ENCODE measurements at places on chromosomes 3 and 15.

DNA sequence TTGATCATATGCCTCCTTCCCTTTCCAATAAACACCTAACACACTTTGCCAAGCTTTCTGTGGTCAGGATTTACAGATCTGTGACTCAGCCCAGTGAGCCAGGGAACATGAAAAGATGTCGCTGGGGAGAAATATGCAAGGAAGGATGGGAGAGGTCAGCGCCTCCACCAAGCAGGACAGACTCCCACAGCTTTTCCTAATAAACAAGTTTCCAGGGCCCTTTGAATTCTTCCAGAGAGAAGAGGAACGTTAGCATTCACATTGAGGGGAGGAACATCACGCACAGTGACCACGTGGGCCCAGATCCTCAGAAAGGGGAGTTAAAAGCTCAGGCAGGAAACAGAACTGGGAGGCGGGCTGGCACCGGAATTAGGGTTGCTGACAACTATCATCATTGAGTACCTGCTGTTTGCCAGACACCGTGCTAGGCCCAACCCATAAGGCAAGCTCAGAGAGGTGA is 33.3 kb upstream of the MRPS22 start:
- DNase-seq: no peak

DNA sequence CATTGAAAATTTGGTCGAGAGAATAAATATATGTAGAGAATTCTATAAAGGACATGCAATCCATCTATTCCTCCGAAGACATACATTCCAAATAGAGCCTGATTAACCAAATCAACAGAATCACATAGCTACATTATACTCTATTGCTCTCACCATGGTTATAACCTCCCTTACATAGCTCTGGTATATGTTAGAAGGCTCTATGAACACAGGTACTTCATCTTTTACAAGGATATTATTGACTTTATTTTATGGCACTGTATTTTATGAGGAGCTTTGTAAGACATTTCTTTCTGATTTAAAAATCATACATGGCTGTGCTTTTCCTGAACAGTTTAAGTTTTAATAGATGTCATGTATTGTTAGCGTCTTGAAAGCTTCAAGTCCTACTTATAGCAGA is 4.8 kb downstream of the IGSF10 start:
- DNase-seq: no peak

DNA sequence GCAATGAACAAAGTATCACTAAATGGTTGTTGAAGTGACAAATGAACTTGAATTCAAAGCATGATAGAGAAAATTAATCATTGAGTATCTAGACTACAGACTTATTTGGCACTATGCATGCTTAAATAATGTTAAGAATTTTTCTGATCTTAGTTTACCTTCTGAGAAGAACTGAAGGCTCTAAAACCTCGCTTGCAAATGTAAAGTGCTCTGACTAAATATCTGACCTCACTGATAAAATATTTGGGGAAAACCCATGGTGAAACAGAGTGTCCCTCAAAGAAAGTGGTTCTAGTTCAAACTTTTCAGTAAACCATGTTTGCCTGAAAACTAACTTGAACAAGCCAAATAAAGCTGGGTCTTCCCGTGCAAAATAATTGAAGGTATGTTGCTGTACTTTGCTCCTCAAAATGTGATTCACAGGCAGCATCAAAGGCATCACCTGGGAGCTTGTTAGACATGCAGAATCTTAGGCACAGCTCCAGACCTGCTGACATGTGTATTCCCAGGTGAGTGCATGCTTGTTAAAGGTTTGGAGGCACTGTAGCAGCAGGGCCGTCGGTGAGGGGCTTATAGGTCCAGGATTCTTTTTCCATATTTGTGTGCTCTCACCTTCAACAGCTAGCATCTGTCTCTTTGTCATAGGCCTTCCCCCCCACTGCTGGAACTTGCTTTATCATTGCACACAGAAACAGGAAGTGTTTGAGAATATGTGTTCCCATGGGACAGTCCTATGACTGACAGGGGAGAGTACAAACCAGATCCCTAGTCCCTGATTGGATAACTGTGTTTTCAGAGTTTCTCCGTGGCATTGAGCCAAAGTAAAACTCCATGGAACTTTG is 524.2 kb upstream of the LMCD1 start:
- no peak for DNase-seq

DNA sequence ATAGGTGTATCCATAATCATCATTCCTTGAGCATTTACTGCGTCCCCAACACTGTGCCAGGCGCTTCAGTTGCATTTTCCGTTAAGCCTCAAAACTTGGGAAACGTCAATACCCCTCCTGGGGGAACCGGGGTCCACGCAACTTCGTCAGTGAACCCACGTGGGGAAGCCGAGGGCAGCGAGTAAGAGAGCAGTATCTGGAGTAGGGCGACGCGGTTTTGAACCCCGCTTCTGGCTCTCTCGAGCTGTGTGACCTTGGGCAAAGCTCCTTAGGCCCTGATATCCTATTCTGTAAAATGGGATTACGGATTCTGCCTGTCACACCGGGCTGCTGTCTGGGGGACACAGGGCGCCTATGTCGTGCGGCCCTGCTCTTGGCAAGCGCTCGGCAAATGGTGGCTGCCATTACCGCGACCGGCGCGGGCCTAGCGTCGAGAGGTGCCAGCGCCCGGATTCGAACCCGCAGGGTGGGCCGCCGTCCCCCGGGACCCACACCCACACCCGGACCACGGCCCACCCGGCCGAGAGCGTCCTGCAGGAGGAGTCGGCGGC is 590 bp downstream of the POLG start:
- no peak for DNase-seq

GRCh38 chr15:27086149-27086548 is 115.2 kb downstream of the GABRG3 start:
- no peak for DNase-seq

- DNase-seq: no peak
Observed at GRCh38 chr3:38039899-38040261, 872 bp downstream of the DLEC1 start.

DNA sequence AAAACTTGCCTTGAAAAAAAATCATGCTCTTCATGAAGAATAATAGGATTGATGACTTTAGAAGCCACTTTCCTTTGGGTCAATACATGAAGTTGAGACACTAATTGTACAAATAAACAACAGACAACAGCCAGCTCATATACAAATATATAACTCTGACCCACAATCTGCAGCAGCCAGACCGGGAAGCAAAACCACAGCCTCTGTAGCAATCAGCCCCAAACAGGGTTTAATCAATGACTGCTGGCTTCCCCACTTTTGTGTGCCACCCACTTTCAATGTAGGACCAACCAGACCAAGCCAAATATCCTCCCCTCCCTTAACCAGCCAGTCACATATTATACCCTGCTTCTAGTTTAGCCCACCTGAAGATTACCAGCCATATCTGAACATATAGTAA is 39.0 kb downstream of the IFT57 start:
- no peak for DNase-seq

DNA sequence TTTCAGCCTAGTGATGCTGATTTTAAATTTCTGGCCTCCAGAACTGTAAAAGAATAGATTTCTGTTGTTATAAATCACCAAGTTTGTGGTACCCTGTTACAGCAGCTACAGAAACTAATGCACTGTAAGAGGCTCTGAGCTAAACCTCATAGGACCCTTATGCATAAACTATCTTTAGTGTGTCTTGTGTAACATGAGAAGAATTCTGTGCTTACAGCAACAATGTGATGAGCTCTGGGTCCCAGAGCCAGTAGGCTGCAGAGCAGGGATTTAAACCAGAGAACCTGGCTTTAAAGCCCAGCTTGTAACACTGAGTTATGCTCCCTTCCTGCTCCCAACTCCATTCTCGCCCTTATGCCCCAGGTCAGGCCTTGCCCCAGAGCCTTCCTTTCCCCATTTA is 113.1 kb downstream of the THSD4 start:
- DNase-seq: no peak

- no peak for DNase-seq
Observed at GRCh38 chr3:77931255-77932009, 891.5 kb downstream of the ROBO2 start.

DNA sequence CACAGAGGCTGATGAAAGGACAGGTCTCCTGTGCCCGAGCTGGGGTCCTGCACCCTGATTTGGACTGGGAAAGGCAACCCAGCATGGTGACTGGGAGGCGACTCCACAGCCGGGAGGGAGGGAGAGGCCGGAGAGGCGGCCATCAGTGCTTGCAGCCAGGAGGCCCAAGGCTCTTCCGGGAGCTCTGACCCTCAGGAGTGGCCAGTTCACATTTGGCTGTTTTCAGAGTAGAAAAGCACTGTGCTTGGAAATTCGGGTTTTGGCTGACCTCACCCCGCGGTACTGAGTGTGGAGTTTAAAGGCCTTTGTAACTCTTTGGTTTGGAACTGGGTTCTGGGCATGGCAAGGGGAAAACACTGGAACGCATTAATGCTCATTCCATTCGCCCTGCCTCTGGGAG is 31.9 kb downstream of the SMAD6 start:
- DNase-seq: no peak

DNA sequence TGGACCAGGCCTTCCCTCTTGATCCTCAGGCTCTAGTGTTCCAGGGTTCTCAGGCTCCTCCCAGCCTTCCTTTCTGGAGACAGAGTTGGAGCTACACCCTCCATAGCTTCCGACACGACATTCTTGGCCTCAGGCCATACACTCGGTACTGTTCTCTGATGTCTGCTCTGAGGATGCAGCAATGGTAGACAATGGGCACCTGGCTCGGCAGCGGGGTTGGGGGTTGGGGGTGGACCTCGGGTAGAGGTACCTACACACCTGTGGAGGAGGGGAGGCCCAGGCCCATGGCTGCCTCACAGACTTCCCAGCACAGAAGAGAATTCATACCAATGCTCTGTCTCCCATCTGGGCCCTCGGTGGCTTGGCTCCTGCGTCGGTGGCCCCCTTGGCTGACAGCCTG is 21.4 kb downstream of the CCDC13 start:
- no peak for DNase-seq

GRCh38 chr15:87757084-87757483 is 499.5 kb downstream of the NTRK3 start:
- DNase-seq: no peak

DNA sequence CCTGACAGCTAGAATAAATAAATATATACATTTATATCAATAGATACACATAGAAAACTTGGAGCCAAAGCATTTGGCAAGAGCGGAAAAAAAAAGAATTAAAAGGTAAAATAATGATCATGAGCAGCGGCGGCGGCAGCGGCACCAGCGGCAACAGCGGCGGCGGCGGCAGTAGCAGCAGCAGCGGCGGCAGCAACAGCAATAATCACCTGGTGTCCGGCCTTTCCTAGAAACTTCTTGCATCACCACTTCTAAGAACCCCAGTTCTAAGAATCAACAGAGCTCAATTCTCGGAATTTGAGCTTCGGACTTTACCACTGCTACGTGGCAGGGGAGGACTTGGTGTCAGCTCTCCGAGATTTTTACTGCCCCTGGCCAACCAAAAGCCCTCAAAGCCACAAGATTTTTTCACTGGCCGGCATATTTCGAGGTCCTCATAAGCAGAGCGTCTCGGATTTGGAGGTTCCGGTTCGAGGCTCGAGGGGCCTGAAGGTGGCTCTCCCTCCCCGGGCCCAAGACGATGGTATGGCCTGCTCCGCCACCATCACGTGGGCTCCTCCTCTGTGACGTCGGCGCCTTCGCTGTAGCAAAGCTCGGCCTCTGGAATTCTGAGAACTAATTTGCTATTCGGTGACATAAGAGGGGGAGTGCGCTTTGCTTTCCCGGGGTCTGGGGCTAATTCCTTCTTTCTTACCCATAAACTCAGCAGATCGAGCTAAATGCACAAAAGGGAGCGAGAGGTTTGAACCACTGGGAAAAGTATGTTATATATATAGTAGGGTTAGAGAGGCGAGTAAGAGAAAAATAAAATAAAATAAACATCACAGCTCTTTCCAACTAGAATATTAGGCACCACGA is at the start of gene BCL6:
Gene BCL6 (minus strand): TSS at position 268 of the 858 bp plus-strand sequence. CDS start 11,775 bp downstream, outside the sequence.
- peak; percentile 76 for DNase-seq

- DNase-seq: peak; percentile 87
Observed at GRCh38 chr3:59049671-59050331, at the start of gene CFAP20DC. CFAP20DC (minus strand) TSS chr3:59050025; CDS start chr3:59049631, 394 bp downstream.

DNA sequence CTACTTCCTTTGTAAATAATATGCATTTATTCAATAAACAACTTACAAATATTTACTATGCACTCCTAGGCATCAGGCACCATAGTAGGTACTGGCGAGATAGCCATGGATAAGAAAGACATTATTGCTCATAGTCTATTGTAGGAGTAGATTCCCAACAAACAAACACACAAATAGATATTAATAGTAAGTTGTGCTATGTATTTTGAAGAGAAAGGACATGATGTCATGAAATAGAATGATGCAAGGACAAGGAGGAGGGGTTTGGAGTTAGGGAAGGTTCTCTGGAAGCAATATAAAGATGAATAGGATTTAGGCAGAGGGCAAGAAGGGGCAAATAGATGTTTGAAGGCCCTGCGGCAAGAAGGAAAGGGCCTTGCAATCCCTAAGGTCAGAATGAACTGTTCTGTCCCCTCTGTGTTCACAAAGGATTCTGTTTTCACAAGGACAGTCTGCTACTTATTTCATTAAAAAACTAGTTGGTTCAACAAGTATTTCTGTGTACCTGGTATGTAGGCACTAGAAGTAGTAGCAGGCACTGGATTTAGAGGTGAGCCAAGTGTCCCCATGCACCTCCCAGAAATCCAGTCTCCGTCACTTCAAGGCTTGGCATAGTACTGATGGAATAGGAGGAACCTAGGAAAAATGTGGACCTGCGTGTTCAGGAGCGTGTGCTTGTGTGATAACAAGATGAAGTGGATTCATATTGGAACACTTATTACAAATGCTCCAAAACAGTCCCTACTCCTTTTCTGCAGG is 231.8 kb upstream of the TPRG1 start:
- no peak for DNase-seq

DNA sequence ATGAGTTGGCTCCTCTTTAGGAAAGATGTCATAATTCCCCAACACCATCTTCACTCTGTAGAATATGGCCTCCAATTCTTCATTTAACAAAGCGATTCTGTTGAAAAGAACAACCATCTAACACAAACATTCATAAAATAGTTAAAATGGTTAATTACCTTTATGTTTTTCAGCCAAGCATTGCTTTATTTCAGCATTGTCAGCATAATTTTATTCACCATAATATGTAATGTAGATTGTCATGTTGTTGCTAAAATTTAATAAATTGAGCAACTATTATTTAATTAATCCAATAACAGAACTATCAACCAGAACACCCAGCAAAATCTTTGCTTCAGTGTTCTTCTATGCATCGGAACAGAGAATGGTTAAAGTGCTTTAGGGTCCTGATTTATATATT is 46.2 kb upstream of the EPHA3 start:
- DNase-seq: no peak

- DNase-seq: no peak
Observed at GRCh38 chr15:47762621-47763020, 45.3 kb downstream of the SEMA6D start.

- DNase-seq: no peak
Observed at GRCh38 chr15:58732625-58733363, 16.7 kb downstream of the ADAM10 start.
